Subcutaneous adipose tissue (tissue), 4 donors: ENCODE measurements at places on chromosomes 6 and 20. TPM values are rescaled to one million over a fixed set of nuclear protein-coding genes. Genes with fewer than 3 reads are reported as not detected.

Gene GCNT2
- total RNA-seq: 8.5 TPM

Gene EGFL8
- total RNA-seq: 2.9 TPM

Gene IBTK
- total RNA-seq: 50.7 TPM

Gene MCHR2
- not detected for total RNA-seq

Gene POPDC3
- total RNA-seq: 1.1 TPM

Gene CAPN11
- 3.2 TPM for total RNA-seq

Gene WDR27
- total RNA-seq: 26.7 TPM

Gene OR2H1
- not detected for total RNA-seq

Gene VAPB
- 21.1 TPM for total RNA-seq

Gene DNAH8
- not detected for total RNA-seq
